ENCODE measurements at places on chromosomes 5 and 9.

DNA sequence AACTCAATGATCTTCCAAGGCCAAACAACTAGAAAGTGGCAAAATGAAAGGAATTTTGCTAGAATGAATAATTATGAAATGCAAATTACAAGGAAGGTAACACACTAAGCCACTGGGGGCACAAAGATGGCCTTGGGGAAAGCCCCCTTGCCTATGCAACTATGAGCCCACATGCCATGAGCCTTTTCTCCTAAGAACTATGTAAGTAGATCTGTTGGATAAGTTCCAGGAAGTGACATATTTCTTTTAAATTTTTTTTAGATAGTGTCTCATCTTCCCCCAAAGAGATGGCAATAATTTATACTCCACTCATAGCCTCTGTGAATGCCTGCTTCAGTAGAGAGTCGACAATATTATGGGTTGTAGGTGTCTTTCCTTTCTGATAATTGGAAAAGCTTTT, 257.8 kb downstream of the AUH start:
- no peak for DNase-seq

DNA sequence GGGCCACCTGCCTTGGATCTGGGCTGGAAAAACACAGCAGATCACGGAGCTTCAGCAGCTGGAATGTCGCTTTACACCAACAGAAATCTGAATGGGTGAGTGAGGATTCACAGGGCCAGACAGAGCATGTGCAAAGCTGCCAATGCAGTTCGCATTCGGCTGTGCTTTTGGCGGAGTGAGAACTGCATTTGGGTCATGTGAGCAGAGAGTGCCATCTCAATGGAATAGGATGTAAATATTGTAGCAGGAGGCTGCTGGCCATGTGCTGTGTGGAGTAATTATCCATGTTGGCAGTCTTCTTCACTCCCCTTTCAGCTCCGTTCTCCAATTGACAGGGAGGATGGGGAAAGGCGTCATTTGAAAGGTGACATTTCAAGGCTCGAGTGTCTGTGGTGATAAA, at the start of gene ANKRD55:
Gene ANKRD55, minus strand, starts transcription at position 101 of the 400 bp plus-strand sequence. CDS start 417 bp downstream, outside the sequence.
- no peak for DNase-seq

DNA sequence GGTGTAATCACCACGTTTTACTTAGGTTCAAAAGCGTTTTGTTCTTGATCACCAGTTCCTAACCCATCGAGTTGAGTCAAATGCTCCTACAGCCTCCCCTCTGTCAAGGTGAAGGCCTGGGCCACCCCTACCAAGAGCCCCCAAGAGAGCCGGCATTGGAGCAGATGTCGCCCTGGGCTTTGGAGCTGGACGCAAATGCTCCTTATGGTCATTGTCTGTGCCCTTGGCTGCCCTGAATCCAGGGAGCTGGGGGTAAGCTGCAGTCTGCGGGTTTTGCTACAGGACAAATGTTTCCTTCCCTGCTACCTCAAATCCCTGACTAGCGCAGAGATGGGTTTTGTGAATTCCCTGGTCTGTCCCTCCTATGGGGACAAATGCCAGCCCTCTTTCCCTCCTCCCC, 4.9 kb downstream of the RNF183 start:
- no peak for DNase-seq

- DNase-seq = no peak
These were observed 64.5 kb downstream of the MCTP1 start for GRCh38 chr5:95220381-95220780.

- peak; percentile 52 for DNase-seq
These were observed 802 bp downstream of the SPIN1 start for GRCh38 chr9:88388886-88389605.

DNA sequence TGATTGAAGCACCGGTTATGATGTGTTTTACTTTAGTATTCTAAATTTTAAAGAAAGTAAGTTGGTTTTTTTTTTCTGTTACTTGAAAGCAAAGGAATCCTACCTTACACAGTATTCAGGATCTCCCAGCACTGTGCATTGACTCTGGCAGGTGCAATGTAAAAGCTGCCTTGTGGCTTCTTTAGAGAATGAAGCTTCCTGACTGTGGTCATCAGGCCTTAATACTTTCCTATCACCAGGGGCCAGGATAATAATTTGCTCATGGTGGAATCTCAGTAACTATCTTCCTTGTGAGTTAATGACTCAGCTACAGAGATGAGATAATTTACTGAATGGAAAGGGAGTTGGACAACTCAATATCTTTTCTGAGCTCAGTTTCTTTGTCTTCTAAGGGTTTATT, 435.5 kb upstream of the ZNF608 start:
- DNase-seq = no peak

DNA sequence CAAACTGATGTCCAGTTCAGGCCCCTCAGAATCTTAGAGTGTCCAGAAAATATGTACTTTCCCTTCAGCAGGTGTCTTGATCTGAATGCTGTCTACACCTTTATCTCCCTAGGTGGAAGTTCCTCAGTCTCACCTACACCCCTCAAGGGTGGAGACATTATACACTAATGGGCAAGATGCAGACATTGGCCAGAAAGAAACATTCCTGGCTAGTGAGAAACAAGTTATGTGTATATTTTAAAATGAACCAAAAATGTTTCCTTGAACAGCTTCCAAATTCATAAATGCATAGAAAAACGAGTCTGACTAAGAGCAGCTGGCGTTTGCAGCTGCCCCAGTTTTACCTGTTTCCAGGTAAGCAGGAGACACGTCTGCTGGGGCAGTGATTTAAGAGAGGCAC, 140.5 kb upstream of the IRX4 start:
- DNase-seq = no peak

DNA sequence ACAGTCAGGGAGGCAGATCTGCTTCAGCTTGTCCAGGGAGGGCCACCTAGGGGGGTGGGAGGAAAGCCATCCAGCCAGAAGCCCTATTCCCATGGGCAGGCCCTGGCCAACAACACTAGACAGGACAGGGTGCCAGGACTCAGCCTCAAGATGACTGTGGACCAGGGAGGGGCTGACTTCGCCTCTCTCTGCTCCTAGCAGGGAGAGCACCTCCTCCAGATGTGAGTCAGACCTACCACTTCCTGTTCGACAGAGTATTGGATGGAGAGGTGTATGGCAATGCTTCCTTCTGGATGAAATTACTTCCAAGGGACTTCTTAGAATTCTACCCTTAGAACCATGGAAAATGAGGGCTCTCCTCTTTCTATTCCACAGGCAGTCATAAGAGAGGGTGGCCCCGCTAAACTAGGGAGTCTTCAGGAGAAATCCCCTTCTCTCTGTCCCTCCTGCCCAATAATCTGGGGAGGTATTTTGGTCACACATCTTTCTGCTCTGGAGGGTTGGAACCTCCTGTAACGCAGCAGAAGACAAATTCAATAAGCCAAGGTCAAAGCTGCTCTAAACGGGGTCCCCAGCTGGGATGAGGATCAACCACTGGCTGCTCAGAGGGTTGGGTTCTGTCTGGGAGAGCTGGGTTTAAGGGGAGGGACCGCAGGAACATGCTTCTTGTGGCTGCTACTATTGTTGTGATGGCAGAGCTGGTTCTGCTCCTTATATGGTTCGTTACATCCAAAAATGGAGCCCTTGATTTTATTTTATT, 23.2 kb upstream of the RCL1 start:
- no peak for DNase-seq

- no peak for DNase-seq
These were observed 232.8 kb upstream of the PTGER4 start for GRCh38 chr5:40446910-40447309.

- no peak for DNase-seq
These were observed 8.9 kb downstream of the PAEP start for GRCh38 chr9:135570456-135570855.

DNA sequence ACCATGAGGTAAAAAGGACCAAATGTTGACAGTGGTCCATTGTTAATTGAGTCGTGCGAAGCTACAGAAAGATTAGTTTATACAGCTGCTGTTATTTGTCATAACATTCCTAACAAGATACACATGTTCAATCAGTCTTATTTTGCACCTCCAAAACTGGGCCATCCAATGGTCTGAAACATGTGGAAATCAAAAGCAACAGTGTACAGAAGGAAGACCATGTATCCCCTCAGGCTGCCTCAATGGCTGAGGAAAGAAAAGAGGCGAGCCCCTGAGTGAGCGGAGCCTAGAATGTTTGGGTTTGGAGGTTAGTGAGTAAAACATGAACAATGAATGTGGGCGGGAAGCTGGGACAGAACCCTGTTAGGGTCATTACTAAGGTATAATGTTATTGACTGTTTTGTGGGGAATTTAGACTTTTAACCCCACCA, 35.6 kb downstream of the NFIB start:
- DNase-seq = no peak

- DNase-seq = no peak
These were observed 2.3 kb upstream of the PTGER4 start for GRCh38 chr5:40677456-40677855.

GRCh38 chr5:148861696-148862095, 35.3 kb downstream of the ADRB2 start:
- no peak for DNase-seq

- DNase-seq = no peak
These were observed 3.8 kb upstream of the STPG3 start for GRCh38 chr9:137247135-137247915.

DNA sequence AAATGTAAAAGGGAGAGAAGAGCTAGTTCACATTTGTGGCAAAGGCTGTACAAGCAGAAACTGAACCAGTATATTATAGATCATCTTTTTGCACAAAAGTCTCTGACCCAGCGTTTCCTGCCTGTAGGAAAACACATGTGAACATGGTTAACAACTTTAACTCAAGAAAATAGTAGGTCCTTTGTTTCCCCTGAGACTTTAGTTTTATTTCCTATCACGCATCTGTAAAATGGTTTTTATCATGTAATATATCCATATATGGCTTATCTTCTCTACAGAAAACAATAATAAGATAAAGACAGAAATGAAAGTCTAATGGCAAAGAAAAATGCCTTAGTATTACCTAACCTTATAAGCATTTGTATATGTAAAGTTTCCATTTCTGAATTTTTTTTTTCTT, 2.7 kb downstream of the KIF3A start:
- DNase-seq = no peak

- DNase-seq = no peak
These were observed 31.6 kb downstream of the RETREG1 start for GRCh38 chr5:16585041-16585667.

GRCh38 chr9:94599102-94599501, 5.5 kb upstream of the FBP2 start:
- DNase-seq = no peak

GRCh38 chr9:98627296-98627695, 81.4 kb downstream of the GABBR2 start:
- no peak for DNase-seq

DNA sequence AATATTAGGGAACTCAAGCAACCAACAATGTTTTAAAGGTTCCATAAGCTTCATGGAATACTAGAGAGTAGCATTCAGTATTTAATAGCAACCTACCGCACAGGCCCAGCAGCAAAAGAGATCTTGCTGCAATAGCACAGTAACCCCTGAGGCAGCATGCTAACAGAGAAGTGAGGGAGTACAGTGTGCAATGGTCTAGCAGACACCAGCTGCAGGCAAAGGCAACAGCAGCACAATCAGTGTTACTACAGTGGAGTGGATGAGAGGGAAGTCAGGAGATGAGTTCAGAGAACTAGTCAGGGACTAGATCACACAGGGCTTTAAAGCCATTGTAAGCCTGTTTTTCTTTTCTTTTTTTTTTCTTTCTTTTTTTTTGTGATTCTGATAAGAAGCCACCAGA, 2.8 kb downstream of the TICAM2 start:
- DNase-seq = no peak

DNA sequence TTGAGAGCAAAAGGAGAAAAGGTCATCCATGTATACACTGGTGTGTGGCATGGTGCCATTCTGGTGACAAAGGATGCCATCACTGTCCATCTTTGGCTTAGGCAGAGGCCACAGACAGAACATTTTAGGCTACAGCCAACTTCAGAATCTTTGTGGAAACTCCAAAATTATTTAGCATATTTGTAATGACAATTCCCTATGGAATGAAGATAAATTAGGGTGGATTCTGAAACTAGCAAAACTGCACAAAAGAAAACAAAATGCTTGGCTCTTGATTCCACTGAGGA, 92.5 kb downstream of the FBXW11 start:
- DNase-seq = no peak
